Activated B cell treated with CpG ODN at 0.5 μM for 24 hours (primary cell): ENCODE measurements at places on chromosomes 12 and 14. TPM values are rescaled to one million over a fixed set of nuclear protein-coding genes. Genes with fewer than 3 reads are reported as not detected.

GRCh38 chr12:8771072-8771471, 51.3 kb upstream of the A2ML1 start:
- H3K4me3 ChIP-seq = no peak overlapping the region
- H3K27ac ChIP-seq = no peak overlapping the region
- H3K36me3 ChIP-seq = peaks cover 50% of the 10 kb centered on the region
- DNase-seq = no peak
- no peaks in the 10 kb centered on the region for H3K4me1 ChIP-seq
- H3K27me3 ChIP-seq = no peaks in the 10 kb centered on the region

GRCh38 chr14:24147761-24148428, 597 bp downstream of the RNF31 start:
- H3K4me1 ChIP-seq = peaks cover 48% of the 10 kb centered on the region
- H3K4me3 ChIP-seq = peak overlapping the region; percentile 97
- H3K27ac ChIP-seq = peak overlapping the region; percentile 46
- H3K36me3 ChIP-seq = peaks cover 72% of the 10 kb centered on the region
- no peak for DNase-seq
- H3K27me3 ChIP-seq = no peaks in the 10 kb centered on the region

- H3K36me3 ChIP-seq = peaks cover 30% of the 10 kb centered on the region
- DNase-seq = no peak
- H3K4me3 ChIP-seq = no peak overlapping the region
- no peaks in the 10 kb centered on the region for H3K4me1 ChIP-seq
Observed at GRCh38 chr12:56413392-56413791, 35.8 kb downstream of the TIMELESS start.

DNA sequence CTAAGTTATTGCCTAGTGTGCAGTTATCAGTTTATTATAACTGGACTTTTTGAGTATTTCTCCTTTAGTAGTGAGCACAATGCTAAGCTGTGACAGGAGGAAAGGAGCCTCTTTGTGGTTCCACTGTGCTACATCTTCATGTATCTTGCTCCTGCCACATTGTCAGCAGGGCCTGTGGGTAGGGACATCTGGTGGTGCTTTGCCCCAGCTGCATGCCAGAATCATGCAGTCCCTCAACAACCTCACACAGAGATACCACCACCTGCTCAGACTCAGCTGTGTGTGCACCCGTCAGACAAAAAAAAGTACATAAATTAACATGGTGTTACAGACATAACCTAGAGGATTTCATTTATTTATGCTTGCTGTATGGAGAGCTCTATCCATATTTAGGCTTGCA, 51.1 kb downstream of the MIS18BP1 start:
- no peak for DNase-seq
- no peak overlapping the region for H3K27ac ChIP-seq
- H3K4me1 ChIP-seq = no peaks in the 10 kb centered on the region
- peaks cover 40% of the 10 kb centered on the region for H3K36me3 ChIP-seq
- no peak overlapping the region for H3K4me3 ChIP-seq

DNA sequence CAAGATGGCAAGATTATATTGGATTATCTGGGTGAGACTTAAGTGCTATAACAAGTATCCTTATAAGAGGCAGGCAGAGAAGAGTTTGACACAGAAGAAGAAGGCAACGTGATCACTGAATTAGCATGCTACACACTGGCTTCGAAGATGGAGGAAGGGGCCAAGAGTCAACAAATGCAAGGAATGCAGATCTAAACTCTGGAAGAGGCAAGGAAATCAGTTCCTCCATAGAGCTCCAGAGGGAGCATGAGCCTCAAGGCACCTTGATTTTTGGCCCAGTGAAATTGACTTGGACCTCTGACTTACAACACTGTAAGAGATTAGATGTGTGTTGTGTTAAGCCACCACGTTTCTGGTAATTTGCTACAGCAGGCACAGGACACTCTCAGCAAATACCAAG, 536.4 kb upstream of the SEL1L start:
- H3K36me3 ChIP-seq = no peaks in the 10 kb centered on the region
- DNase-seq = no peak
- H3K27me3 ChIP-seq = no peaks in the 10 kb centered on the region
- no peak overlapping the region for H3K27ac ChIP-seq

GRCh38 chr12:50246197-50246865, 37.0 kb downstream of the LIMA1 start:
- no peak for DNase-seq
- no peak overlapping the region for H3K27ac ChIP-seq
- no peaks in the 10 kb centered on the region for H3K36me3 ChIP-seq
- no peaks in the 10 kb centered on the region for H3K4me1 ChIP-seq

DNA sequence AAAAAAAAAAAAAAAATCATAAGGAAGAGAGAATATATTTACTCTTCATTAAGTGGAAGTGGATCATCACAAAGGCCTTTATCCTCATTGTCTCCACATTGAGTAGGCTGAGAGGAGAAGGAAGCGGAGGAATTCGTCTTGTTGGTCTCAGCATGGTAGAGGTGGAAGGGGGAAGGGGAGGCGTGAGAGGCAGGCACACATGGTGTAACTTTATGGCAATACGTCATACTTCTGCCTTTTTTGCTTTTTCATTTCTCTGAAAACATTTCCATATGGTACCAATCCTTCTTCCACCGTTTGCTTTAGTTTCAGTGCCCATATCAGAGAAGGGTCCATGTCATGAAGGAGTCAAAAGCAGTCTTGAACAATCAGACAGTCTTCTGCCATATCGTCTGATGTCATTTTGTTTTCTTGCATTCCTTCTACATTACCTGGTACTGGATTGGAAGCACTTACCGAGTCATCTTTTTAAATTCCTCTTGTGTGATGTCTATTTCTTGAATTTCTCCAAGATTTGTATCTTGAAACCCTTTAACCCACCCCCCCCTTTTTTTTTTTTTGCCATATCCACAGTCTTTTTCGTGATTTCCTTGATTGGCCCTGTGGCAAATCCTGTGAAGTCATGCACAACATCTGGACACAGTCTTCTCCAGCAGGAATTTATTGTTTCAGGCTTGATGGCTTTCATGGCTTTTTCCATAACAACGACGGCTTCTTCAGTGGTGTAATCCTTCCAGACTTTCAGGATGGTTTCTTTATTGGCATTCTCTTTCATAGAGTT, 8.9 kb downstream of the FUT8 start:
- peak overlapping the region; percentile 50 for H3K27ac ChIP-seq
- no peaks in the 10 kb centered on the region for H3K27me3 ChIP-seq
- H3K4me3 ChIP-seq = no peak overlapping the region

- no peak overlapping the region for H3K27ac ChIP-seq
- DNase-seq = no peak
- H3K36me3 ChIP-seq = no peaks in the 10 kb centered on the region
- H3K4me3 ChIP-seq = no peak overlapping the region
Observed at GRCh38 chr12:106022568-106023012, 116.2 kb downstream of the NUAK1 start.

DNA sequence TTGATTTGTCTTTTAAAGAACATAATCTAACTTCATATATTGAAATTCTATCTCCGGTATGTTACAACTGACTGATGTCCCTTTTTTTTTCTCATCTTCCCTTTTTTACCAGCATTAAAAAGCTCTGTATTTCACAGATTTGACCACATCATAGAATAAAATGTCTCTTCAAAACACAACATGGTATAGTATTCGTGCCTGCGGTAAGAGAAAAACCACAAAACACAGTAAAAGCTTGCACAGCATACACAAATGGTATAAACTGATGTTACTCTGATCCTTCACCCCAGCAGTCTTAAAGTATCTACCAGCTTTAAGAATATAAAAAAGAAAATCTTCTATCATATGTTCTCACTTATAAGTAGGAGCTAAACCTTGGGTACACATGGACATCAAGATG, 83.4 kb downstream of the HECTD1 start:
- H3K4me3 ChIP-seq = no peak overlapping the region
- H3K27ac ChIP-seq = no peak overlapping the region
- peaks cover 71% of the 10 kb centered on the region for H3K36me3 ChIP-seq
- H3K27me3 ChIP-seq = no peaks in the 10 kb centered on the region
- H3K4me1 ChIP-seq = peaks cover 12% of the 10 kb centered on the region

DNA sequence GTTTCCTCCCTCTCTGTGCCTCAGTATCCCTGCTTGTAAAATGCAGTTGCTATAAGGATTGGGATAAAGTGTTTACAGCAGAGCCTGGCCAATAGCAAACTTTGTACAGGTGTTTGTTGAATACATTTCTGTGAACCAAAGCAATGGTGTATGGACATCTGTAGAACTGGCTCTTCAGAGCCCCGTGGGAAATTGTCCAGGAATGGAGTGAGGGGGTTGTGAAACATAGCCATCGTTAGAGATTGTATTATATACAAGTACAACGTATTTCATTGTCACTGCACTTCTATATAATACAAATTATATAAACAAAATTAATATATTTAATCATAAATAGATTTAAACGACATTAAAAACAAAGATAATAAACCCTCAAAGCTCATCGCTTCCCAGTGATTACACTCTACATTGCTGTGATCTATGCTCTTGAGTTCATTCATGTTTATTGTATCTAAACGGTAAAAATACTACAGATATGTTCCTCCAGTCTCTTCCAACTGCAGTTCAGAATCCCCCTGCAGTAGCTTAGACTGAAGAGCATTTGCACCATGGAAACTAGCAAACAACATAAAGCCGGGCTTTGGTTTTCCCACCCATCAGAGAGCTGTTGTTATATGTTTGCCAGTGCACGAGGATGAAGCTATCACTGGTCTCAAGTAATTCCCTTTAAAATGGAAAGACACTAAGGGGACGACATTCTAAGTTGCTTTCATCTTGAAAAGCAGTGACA, 216.7 kb downstream of the TMEM132C start:
- H3K27ac ChIP-seq = no peak overlapping the region
- no peak for DNase-seq
- H3K4me3 ChIP-seq = no peak overlapping the region
- no peaks in the 10 kb centered on the region for H3K4me1 ChIP-seq

NUAK1 gene
- not detected in 2 replicates for total RNA-seq
